Muscle of leg (tissue), 16 donors: ENCODE measurements at places on chromosomes 16 and 17. TPM values are rescaled to one million over a fixed set of nuclear protein-coding genes. Genes with fewer than 3 reads are reported as not detected.

- H3K36me3 ChIP-seq = no peaks in the 10 kb centered on the region
- no peak overlapping the region for H3K27ac ChIP-seq
- H3K4me1 ChIP-seq = no peaks in the 10 kb centered on the region
- no peak overlapping the region for H3K4me3 ChIP-seq
Measured at GRCh38 chr17:18382441-18383078, 5.0 kb downstream of the EVPLL start.

DNA sequence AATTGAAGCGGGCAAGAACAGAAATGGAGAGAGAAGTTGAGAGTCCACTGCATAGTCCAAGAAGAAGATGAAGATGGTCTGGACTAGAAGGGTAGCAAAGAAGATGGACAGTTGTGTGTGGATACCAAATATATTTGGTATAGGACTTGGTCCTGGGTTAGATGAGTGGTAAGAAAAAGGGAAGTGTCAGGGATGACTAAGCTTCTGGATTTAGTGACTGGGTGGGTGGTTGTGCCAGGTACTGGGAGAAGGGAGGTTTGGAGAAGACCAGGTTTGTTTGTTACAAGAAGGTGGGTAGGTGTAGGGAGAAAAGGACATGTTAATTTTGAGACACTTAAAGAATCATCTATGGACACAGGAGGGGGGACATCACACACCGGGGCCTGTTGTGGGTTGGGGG, 5.4 kb downstream of the VMP1 start:
- DNase-seq = no peak
- no peaks in the 10 kb centered on the region for H3K36me3 ChIP-seq
- H3K27ac ChIP-seq = no peak overlapping the region
- H3K4me1 ChIP-seq = peaks cover 4% of the 10 kb centered on the region
- H3K4me3 ChIP-seq = no peak overlapping the region

Gene MPP2
- 1.5 TPM for total RNA-seq

- peak overlapping the region; percentile 57 for H3K27ac ChIP-seq
- H3K4me1 ChIP-seq = peaks cover 27% of the 10 kb centered on the region
- DNase-seq = peak; percentile 54
- peaks cover 29% of the 10 kb centered on the region for H3K36me3 ChIP-seq
- H3K4me3 ChIP-seq = peak overlapping the region; percentile 67
Measured at GRCh38 chr16:66605979-66606751, 1.7 kb downstream of the CMTM3 start.

GRCh38 chr17:28057731-28058246, 15.3 kb downstream of the NLK start:
- H3K4me3 ChIP-seq = no peak overlapping the region
- no peaks in the 10 kb centered on the region for H3K4me1 ChIP-seq
- H3K36me3 ChIP-seq = no peaks in the 10 kb centered on the region
- DNase-seq = no peak

DNA sequence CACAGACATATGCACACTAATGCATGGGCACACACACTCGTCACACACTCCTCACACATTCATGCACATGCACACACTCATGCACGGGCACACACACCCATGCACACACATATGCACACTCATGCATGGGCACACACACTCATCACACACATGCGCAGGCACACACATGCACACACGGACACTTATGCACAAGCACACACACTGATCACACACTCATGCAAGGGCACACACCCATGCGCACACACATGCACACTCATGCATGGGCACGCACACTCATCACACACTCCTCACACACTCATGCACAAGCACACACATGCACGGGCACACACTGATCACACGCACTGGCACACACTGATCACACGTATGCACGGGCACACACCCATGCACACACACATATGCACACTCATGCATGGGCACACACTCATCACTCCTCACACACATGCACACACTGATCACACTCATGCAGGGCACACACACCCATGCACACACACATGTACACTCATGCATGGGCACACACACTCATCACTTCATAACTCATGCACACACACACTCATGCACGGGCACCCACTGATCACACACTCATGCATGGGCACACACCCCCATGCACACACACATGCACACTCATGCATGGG, 16.1 kb downstream of the ADGRG1 start:
- peaks cover 51% of the 10 kb centered on the region for H3K4me1 ChIP-seq
- H3K36me3 ChIP-seq = no peaks in the 10 kb centered on the region
- H3K27ac ChIP-seq = no peak overlapping the region
- DNase-seq = no peak
- no peak overlapping the region for H3K4me3 ChIP-seq
